IMR-90 (cell line): ENCODE measurements at places on chromosomes 1 and 21. TPM values are rescaled to one million over a fixed set of nuclear protein-coding genes. Genes with fewer than 3 reads are reported as not detected.

DNA sequence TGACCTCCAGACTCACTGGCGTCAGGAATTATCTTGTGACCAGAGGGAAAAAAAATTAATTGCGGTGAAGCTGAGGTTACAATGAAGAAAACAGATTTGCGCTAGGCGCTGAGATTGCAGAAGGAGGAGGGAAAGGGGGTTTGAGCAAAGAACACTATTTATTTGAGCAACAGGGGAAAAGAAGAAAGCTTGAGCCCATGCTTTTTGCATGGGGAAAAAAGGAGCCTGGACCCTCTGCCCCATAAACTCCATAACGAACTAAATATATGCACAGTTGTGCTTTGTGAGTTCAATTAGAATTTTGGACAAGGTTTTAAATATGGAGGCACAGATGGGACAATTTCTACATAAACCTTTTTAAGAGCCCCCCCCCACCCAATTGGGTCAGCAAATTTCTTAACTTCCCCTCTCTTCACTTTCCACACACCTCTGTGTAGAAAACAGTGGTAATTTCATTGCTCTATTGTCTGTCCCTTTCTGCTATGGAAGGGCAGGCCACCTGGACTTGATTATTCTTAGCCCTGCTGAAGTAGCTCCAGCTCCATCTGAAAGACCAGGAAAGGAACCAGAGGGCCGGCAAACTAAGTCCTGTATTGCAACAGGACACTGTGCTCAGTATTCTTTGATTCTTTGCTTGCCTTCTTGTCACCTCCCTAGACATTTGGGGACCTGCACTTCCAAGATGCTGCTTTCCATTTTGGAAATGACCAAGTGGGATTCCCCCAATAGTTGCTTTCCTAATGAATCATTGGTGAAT lies 862 bp upstream of the ID3 start:
- DNase-seq: peak; percentile 47

DNA sequence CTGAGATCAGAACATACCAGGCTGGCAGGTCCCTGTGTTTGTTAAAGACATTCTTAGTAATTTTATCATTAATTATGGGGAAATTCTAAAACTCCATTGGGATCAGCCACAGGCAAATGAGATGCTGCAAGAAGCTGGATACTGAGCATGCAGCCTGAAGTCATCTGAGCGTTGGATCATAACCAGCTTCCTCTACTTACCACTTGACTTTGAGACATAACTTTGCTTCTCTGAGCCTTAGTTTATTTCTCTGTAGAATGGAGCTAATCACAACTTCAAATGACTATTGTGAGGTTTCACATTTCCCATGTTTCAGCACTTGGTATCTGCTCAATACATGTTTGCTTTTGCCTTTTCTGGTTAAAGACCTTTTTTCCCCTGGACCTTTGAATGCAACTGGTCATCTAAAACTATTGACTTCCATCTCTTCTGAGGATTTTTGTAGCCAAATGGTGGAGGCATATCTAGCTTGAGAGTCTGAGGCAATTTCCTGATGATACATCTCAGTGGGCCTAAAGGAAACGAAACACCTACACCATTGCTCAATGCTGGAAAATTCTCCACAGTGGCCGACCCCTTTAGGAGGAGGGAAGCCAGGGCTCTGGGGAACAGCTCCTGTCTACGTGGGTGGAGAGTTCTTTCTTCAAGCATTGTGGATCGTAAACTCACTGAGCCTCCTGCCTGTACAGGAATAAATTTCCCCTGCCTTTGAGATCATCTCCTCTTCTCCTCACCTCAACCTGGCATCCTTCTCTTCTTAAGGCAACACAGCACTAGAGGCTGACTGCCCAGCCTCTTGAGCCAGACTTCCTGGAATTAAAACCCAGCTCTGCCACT lies 109.1 kb upstream of the HOOK1 start:
- DNase-seq: peak; percentile 93

- DNase-seq: peak; percentile 43
Observed at GRCh38 chr1:94590203-94591137, 48.9 kb upstream of the F3 start.

GRCh38 chr1:156768610-156769295 lies 1.4 kb downstream of the PRCC start:
- DNase-seq: no peak

- DNase-seq: peak; percentile 25
Observed at GRCh38 chr21:37800456-37801061, 115.7 kb downstream of the KCNJ6 start.

Gene TMPRSS3
- polyA plus RNA-seq: not detected in 2 replicates

Gene DNAJC28
- 0.60 and 0.65 TPM in 2 replicates for polyA plus RNA-seq

Gene FAM167B
- polyA plus RNA-seq: 0.53 and 0.59 TPM in 2 replicates

Gene FAM72B
- 2.2 and 3.4 TPM in 2 replicates for polyA plus RNA-seq
